ENCODE measurements at places on chromosomes 2 and 18.

- DNase-seq, result no peak
Observed at GRCh38 chr2:42137125-42137841, 31.9 kb upstream of the EML4 start.

DNA sequence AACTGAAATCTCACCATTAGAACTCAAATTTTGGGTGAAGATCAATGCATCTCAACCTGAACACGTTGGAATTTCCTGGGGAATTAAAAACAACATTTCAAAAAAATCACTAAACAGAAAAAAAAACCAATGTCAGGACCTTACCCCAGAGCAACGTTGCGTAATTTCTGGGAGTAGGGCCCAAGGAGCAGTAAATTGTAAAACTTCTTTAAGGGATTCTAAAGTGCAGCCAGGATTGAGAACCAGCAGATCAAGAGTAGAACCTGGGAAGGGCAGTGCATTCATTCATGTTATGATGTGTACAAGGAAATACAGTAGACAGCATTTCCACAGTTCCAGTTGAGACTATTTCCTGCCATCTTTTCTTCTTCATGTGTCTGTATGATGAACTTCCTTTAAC, 56.9 kb downstream of the RHBDD1 start:
- DNase-seq, result no peak

DNA sequence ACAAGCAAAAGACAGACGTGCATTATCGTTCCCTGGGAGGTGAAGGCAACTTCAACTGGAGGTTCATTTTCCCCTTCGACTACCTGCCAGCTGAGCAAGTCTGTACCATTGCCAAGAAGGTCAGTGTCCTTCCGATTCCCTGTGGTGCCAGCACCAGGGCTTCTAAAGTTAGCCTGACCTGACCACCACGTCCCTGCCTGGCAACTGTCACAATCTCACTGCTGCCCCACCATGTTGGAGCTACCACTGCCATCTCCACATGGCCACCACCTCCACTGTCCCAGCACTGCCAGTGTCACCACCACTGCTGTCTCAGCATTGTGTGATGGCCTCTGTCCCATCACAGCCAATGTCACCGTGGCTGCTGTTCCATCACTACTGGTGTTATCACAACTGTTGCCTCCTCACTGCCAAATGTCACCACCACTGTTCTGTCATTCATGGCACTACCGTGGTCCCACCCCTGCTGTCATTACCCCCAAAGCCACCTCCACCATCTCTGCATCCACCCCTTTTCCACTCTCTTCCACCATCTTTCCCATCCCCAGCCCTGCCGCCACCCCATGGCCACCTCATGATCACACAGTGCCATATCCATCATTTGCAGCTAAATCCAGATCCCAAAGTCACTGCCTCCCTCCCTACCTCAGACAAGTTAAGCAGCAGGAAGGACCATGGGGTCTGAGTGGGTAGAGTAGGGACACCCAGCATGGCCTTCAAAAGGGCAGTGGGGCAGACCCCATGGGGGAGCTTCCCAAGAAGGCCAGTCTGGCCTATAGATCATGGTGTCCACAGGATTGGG, 216.5 kb downstream of the DYSF start:
- no peak for DNase-seq

GRCh38 chr2:105384216-105384615, 14.6 kb downstream of the FHL2 start:
- no peak for DNase-seq

DNA sequence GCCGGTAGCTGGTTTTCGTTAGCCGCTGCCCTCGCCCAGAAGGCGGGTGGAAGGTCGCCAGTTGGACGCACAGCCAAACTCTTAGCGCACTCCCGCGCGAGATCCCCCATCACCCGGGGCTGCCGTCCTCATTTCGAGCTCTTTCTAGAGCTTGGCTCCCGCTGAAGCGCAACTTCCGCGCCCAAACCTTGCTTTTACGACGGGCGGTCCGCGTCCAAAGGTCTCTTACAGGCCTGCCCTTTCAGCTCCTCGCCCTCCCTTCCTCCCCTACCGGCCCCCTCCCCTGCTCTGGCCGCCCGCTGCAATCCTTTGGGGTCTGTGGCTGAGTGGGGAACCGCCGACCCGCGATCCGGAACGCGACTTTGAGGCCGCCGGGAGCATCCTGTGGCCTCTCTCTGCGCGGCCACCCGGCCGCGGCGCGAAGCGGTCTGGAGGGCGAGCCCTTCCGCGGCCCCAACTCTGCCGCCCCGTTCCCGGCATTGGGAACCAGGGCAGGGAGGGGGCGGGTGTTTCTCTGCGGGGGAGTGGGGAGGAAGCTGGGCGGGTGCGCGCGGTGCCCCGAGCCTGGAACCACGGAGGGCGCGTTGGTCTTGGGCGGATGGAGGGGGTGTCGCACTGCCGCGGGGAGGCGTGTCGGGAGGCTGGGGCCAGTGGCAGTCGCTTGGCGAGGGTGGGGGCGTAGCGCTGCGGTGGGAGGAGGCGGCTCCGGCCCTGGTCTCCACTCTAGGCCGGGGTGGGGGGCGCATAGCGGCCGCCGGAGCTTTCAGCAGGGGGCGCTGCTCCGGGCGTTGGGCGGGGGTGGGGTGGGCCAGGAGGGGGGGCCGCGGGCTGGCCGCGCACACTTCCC, at the start of gene GDF7:
Gene GDF7 (plus strand): TSS at position 841 of the 847 bp plus-strand sequence. CDS start 96 bp downstream, outside the sequence.
- no peak for DNase-seq

GRCh38 chr2:188526701-188527100, 235.0 kb downstream of the GULP1 start:
- DNase-seq, result no peak

- DNase-seq, result no peak
Observed at GRCh38 chr2:62460175-62460574, 45.8 kb downstream of the TMEM17 start.

GRCh38 chr2:127255146-127255545, 35.0 kb upstream of the CYP27C1 start:
- DNase-seq, result no peak

DNA sequence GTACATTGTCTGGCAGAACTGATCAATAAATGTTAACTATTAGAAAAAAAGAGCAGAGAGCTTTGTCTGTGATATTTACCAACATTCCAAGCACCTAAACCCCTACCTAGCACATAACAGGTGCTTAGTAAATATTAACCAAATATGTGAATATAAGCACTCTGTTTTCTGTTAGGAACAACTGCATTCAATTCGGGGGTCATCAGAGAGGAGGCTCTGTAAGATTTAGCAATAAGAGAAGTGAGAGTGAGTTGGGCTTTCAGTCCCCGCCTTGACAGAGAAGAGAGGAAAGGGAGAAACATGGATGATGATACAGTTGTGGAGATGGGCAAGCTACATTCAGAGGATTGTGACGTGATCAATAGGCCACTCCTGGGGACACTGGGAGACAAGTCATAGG, 47.7 kb downstream of the MYOM1 start:
- no peak for DNase-seq

- no peak for DNase-seq
Observed at GRCh38 chr2:7411691-7412090, 494.5 kb downstream of the RNF144A start.
